ENCODE measurements at places on chromosomes 2 and 18.

DNA sequence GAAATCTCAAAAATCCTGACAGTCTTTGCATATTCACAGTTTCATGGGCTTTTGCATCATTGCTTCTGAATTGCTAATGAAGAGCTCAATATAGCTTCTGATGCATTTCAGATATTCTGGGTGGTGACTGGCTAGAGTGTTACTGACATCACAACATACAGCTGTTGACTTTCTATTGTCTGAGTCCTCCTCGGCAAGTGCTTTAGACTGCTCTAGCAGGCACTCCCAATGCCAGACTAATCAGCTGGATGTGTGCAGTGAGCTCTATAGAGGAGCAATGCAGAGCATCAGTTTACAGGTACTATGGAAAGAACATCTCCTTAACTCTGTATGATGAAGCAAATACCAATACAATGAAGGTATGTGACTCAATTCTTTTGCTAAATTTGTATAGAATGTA lies 54.9 kb downstream of the R3HDM1 start:
- peak; percentile 24 for DNase-seq

DNA sequence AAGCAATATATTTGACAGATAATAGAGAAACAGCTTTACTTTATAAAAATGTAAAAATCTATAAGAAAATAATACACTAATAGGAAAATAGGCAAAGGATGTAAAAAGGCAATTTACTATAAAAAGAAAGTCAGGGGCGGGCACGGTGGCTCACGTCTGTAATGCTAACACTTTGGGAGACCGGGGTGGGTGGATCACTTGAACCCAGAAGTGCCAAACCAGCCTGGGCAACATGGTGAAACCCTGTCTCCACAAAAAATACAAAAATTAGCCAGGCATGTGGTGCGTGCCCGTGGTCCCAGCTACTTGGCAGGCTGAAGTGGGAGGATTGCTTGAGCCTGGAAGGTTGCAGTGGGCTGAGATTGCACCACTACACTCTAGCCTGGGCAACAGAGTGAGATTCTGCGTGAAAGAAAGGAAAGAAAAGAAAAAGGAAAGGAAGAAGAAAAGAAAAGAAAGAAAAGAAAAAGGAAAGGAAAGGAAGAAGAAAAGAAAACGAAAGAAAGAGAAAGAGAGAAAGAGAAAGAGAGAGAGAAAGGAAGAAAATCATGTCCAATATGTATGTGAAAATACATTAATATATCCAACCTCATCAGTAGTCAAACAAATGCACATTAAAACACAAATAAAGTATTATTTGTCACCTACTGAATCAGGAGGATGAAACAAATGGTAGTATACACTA lies 65.1 kb downstream of the ADD2 start:
- no peak for DNase-seq

DNA sequence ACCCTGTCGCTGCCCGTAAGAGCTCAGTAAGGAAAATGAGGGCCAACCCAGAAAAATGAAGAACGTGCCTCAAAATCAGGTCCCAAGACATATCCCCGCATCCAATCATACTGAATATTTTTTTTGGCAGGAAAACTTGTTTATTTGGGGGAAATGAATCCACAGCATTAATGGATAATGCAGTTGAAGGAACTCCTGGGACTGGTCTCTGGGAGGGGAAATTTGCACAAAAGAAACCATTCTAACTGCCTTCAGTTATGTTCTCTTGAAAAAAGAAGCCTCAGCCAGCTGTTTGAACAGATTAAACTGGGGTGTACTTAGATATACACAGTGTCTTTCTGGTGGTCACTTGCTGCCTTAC lies 61.3 kb downstream of the SPRED2 start:
- DNase-seq: no peak

DNA sequence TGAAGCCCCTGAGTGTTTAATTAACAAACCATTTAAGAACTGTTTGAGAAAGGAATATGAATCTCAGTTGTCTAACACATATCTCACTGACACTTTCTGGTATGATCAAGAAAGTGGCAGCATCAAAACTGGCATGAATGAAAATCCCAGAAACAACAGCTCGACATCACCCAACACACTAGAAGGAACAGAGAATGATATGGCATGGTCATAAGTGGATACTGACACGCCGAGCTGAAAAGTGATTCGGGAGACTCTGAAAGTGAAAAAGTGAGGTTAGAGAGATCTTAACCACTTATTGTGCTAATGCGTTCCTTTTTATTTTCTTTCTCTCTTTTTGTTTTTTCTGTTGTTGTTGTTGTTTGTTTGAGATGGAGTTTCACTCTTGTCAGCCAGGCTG lies 37.9 kb downstream of the MRPL35 start:
- no peak for DNase-seq

GRCh38 chr2:147174824-147175254 lies 670.0 kb upstream of the ACVR2A start:
- no peak for DNase-seq

DNA sequence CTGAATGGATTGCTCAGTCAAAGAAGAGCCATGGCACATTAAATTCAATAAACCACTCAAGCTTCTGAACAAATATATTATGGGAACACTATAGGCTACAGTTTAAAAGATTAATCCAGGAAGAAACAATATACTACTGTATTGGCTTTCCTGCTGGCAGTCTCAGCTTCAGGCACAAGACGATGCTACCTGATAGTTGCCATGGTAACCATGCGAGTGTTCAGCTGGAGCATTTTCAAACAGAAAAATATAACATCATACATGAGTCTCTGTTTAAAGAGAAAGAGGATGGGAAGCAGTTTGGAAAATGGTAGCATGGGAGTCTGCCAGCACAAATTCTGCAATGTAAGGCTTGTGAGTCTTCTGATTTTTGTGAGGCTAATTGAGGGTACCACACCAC lies 65.9 kb upstream of the CPO start:
- no peak for DNase-seq

DNA sequence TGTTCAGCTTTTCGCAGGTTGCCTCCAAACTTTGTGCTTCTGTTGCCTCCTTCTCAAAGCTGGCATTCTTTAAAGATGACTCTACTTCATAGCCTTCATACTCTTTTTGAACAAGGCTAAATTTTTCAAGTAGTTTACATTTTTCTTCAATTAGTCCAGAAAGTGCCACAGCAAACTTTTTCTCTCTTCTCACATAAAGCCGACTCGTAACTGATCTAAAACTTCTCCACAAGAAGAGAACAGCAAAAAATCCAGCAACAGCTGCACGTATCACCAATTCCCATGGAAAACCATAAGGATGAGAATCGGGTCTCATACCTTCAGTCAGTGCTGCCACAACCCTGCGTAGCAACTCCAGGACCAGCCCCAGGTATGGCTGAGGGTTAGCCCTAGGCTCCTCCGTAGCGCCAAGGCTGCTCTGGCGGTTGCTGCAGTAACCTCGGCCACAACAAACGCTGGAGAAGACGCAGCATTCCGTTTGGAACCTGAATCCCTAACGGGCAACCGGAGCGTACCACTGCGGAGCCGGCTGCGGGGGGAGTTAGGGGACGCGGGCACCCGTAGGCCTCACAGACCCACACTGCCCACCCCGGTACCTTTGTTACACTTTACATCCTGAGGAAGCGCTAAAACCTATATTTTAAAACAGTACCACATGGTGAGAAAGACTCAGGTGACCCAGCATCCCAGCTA lies at the start of gene CTAGE1:
Gene CTAGE1, minus strand, starts transcription at position 420 of the 693 bp plus-strand sequence. Its CDS starts 104 bp downstream, at position 316.
- peak; percentile 74 for DNase-seq

GRCh38 chr2:229268626-229269025 lies 2.5 kb downstream of the PID1 start:
- DNase-seq: no peak

- DNase-seq: no peak
Observed at GRCh38 chr2:199777315-199777714, 73.7 kb downstream of the FTCDNL1 start.

DNA sequence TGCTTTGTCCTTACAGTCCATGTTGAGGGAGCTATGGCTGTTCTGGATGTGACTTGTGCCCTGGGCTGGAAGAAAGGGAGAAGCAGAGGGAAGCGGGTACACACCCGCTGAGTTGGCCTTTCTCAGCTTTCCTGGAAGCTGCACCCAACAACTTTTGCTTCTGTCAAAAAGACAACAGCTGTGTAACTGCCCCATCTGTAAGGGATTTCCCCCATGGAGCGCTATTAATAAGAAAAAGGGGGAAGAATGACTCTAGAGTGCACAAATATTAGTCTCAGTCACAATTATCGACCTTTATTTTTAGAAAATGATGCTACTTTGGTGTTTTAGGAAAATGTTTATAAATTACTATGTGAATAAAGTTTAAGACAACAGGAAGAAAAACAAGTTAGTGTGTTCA lies 368.3 kb downstream of the RAD51AP2 start:
- DNase-seq: no peak

DNA sequence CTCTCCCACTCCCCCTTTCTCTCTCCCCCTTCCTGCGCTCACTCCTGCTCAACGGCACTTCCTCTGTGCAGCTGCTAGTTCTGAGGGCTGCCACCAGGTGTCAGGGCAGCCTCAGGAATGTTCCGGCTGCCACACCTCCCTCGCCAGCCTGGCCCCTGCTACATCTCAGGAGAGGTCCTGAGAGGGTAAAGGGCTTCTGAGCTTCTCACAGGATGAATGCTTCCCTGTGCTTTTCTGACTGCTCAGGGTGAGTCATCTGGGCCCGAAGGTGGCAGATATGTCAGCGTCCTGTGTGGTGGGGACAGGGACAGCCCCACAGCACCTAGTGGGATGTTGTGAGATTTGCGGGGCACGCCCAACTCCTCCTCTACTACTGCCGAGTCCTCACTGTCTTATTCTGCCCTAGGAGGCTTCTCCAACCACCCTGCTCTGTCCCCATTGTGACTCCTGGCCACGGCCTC lies 49.0 kb downstream of the PLEKHB2 start:
- DNase-seq: peak; percentile 70

DNA sequence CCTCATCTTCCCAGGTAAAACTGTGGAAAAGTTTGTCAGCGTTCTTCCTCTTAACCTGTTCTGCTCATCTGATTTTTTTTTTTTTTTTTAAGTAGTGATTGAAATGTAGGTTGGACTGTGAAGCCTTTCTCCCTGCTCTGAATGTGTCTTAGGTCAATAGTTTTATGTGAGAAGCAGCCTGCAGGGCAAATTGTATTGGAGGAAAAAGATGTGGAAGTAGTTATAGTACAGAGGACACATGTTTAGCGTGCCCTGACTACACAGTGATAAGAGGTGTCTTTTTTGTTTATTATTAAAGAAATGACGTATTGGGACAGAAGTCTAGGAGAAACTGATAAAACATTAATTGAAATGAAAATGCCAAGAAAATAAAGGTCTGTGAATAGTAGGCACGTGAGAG lies 1.5 kb downstream of the MTA3 start:
- no peak for DNase-seq

DNA sequence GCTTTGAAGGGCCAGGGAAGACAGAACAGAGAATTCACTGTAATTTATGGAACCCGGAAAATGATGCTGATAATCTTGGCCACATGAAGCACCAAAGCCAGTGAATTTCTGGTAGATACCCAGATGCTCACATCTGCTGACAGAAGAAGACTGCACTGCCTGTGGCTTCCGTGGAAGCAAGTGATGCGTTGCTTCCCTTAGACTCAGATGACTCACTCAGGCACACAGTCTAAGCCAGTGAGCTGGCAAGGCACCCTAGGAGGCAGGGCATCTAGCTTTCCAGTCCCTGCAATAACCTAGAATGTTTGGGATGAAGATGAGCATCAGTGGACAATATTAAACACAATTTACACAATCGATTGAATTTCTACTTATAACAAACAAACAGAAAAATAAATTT lies 284.7 kb downstream of the CMPK2 start:
- no peak for DNase-seq

DNA sequence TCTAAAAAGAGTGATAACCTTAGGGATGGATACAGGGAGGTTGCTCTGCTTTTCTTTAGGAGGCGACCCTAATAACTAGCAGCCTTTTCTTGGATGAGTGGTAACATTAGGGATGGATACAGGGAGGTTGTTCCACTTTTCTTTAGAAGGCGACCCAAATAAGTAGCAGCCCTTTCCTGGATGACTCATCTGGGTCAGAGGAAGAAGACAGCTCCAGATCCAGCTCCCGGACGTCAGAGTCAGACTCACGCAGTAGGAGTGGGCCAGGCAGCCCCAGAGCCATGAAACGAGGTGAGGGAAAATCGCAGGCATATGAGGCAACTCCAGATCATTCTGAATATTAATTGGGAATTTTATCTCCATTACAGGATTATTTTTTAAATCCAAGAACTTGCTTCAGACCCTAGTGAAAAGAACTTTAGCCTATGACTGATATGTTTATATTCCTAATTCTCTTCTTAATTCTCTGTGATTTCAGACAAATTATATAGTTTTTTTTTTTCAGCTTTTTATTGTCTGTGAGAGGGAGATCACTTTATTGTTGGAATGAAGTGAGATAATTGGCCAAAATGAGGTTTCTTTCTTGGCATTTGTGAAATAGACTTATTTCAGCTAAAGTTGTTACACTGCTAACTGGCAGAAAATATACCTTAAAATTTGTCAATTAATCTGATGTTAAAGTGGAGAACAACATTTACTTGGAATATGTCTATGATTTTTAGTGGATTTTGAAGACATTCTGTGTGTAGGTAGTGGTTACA lies 31.2 kb upstream of the C1GALT1C1L start:
- peak; percentile 87 for DNase-seq

- no peak for DNase-seq
Observed at GRCh38 chr2:225725726-225726125, 326.2 kb downstream of the NYAP2 start.

- DNase-seq: no peak
Observed at GRCh38 chr18:43681661-43682060, 404.4 kb upstream of the SYT4 start.

GRCh38 chr2:153169609-153170008 lies 309.0 kb downstream of the RPRM start:
- no peak for DNase-seq

All from posterior cingulate gyrus (tissue), 11 donors.